ENCODE measurements at places on chromosomes 5 and 9.

DNA sequence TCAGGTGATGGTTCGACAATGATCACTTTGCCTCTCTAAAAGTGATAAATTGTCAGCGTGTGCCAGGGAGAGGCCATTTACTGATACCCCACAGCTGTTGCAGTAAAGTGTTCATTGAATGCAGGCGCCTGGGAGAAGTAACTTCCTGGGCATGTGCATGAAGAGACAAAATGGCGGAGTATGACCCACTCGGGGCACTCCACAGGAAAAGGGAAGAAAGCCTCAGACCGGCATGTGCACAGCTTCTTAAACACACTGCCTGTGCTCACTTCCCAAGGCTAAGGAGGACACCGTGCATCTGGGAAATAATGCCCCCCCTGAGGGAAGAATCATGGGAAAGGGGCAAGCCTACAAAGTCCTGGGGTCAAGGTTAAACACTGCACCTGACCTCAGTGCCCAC lies 329.5 kb downstream of the ICE1 start:
- no peak for DNase-seq

- DNase-seq: no peak
Observed at GRCh38 chr5:333945-334344, 12.4 kb downstream of the AHRR start.

GRCh38 chr5:87195104-87195591 lies 72.5 kb upstream of the RASA1 start:
- DNase-seq: no peak

GRCh38 chr5:174694611-174695010 lies 29.8 kb upstream of the MSX2 start:
- DNase-seq: no peak

DNA sequence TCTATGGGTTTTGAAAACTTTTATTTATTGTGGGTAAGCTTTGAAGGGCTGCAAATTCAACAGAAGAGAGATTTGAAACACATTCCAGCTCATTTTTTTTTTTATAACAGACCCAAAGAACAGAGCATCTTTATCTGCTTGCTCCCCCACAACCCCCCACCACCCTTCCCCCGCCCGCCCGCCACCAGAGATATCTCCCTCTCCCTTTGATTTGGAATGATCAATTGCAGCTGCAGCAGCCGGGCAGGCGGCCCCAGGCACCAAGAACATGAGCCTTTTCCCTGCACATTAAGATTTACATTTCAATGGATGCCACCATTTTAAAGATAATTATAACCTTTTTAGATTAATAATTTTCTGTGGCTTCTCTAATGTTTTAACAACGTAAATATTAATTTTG lies 510.9 kb downstream of the ZNF608 start:
- DNase-seq: no peak

DNA sequence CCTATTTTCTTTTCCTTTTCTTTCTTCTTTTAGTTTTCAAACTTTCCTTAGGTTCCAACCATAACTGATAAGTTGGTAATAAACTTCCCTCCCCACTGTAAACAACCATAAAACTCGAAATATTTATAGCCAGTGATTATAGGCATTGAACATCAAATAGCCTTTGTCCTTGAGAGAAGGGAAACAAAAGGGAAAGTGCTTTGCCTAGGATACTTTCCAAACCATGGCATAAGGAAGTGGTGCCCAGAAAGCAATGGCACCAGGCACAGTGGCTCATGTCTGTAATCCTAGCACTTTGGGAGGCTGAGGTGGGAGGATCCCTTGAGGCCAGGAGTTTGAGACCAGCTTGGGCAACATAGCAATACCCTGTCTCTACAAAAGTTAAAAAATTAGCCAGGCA lies 11.9 kb upstream of the PDLIM4 start:
- DNase-seq: no peak

GRCh38 chr5:51225789-51226742 lies 157.2 kb upstream of the ISL1 start:
- DNase-seq: no peak

- DNase-seq: no peak
Observed at GRCh38 chr9:32776201-32776600, 7.1 kb upstream of the TMEM215 start.

- peak; percentile 26 for DNase-seq
Observed at GRCh38 chr5:141605523-141606277, 13.1 kb downstream of the DIAPH1 start.

GRCh38 chr9:105385381-105385985 lies 62.4 kb upstream of the FSD1L start:
- peak; percentile 20 for DNase-seq

DNA sequence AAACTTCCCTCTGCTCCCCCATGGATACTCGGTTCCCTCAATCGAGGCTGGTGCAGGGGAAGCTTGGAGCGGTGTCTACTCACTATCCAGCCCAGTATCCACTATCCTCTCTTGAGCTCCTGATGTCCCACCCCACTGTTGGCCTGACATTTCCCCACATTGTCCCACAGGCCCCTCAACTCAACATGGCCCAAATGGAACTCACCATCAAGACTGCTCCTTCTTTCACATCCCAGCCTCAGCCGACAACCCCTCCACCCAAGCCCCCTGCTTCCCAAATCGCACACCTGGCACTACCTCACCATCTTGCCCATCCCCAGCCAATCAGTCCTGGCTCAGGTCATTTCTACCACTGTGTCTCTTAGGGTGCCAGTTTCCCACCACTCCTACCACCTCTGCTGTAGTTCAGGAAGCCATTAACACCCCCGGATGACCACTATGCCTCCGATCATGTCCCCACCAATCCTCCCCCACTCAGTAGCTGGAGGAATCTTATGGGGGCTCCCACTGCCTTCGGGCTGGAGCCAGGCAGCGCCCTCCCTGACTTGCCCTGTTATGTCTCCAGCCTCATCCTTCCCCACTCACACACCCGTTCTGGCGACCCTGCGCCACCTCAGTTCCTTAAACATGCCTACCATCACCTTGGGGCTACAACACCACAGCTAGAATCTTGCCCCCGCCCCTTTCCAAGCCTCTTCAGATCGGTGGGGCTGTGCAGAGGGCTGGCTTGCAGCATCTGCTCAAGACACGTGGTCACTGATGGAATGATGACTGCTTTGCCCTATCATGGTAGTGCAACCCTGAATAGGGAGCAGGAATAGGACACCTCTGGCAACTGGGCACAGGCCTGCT lies 273.6 kb downstream of the FSTL4 start:
- DNase-seq: no peak

GRCh38 chr5:55600086-55600485 lies 65.3 kb upstream of the PLPP1 start:
- no peak for DNase-seq

DNA sequence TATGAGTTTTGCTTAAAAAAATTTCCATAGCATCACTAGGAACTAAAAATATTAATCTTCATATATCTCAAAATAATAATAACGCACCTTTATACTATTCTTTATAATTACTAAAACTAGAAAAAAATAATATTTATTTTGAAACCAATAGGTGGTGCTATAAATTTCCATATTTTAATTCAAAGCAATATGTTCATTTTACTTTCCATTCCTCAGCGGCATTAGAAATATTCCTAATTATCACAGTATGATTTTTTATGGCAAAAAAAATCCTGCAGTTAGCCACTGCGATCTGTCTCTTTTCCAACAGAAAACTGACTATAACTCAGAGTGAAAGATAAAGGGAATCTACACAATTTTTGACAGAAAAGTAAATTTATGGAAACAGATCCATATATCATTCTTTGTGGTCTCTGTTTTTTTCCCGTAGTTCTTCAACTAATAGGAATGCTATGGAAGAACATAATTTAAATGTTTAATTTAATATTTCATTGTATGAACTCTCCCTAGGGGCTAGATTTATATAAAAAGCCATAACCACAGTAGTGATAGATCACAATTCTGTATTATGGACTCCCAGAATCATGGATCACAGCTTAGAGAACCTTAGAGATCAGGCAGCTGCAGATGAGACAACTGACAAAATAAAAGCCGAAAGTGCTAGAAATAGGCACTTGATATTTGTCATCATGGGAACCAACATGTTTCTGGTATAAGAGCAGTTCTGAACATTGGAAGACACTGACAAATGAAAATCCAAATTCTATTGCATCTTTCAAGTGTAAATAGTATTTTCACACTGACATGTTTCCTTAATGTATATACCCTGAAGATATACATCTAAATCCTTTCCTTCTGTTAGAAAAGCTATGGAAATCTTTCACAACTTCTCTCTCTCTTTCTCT lies 167.7 kb upstream of the MPDZ start:
- no peak for DNase-seq

- no peak for DNase-seq
Observed at GRCh38 chr5:21783074-21783679, 1070.0 kb downstream of the CDH12 start.

DNA sequence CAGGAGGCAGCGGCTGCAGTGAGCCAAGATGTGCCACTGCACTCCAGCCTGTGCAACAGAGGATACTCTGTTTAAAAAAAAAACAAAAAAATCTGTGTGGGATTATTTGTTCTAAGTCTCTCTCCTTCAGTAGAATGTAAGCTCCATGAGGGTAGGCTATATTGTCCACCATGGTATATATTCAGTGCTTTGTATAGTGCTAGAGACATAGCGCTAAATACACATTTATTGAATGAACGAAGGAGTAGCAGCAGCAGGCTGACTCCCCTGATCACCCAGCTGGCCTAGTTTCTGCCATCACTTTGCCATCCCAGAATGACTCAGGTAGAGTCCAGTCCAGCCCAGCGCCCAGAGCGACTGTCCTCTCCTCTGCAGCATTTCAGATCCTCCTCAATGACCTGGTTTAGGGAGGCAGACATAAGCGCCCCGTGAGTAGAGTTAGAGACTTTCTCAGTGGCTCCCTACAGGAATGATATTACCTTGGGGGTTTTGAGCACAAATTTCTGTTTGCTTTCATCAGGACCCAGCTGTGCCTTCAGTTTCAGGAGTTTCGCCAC lies 716 bp downstream of the HARS1 start:
- DNase-seq: no peak

- no peak for DNase-seq
Observed at GRCh38 chr9:22829236-22829635, 382.6 kb downstream of the DMRTA1 start.

DNA sequence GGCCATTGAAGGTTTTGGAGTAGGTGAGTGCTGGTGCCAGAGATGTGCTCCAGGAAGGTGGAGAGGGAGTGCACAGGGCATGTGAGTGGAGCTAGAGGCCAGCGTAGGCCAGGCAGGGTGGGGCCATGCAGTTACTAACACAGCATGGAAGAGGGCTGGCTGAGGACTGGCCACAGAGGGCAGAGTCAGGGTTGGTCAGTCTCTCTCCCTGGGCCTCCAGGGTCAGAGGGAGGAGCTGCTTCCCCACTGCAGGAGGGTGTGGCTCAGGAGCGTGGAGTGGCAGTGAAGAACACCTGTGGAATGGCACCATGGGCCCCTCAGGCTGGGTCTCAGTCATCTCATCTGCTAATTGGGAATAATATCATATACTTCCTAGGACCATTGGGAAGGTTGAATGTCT lies 167.7 kb downstream of the MACROH2A1 start:
- no peak for DNase-seq

- DNase-seq: no peak
Observed at GRCh38 chr5:170896779-170897178, 35.0 kb downstream of the RANBP17 start.

- no peak for DNase-seq
Observed at GRCh38 chr5:5140479-5141338, 579 bp downstream of the ADAMTS16 start.

- no peak for DNase-seq
Observed at GRCh38 chr5:102278231-102278630, 17.9 kb downstream of the SLCO4C1 start.

All from left ventricle myocardium inferior (tissue), 1 donor.